Stimulated activated CD4-positive, alpha-beta T cell treated with anti-CD3 and anti-CD28 coated beads, Interleukin-2, amount 100 ng/mL, for 4 hours (primary cell): ENCODE measurements at places on chromosomes 6 and 20.

GRCh38 chr6:105769987-105770386 is 316.1 kb upstream of the PRDM1 start:
- DNase-seq, result no peak

DNA sequence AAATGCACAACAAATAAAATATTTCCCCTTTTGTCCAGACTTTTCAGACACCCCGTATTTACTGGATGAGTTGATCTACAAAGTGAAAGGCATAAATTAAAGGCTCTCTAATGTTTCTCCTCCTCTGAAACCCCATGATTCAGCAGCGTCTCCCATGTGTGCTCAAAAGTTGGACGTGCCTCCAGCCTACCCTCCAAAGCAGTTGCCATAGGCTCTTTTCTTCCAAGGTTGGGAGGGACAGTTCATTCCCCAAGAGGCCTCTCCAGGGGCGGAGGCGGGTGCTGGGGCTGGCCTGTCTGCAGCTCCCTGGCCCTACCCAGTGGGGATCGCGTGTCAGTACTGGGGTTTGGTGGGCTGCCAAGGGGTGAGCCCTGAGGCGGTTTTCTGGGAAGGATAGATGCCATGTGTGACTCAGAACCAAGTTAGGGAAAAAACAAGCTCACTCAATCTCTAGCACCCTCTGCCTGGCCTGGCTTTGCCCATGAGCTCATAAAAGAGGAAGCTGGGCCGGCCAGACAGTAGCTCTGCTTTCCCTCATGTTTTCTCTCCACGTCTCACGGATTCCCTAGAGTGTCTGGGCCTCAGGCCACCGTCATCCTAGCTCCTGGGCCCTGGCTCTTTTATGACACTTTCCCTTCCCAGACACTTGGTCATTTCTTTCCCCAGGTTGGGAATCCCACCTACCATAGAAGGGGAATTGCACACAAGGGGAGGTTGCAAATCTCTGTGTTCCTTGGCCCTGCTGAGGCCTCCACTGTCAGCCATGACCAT is 8.0 kb upstream of the IER3 start:
- DNase-seq, result no peak

GRCh38 chr20:53379014-53379832 is 214.4 kb downstream of the ZNF217 start:
- DNase-seq, result no peak

DNA sequence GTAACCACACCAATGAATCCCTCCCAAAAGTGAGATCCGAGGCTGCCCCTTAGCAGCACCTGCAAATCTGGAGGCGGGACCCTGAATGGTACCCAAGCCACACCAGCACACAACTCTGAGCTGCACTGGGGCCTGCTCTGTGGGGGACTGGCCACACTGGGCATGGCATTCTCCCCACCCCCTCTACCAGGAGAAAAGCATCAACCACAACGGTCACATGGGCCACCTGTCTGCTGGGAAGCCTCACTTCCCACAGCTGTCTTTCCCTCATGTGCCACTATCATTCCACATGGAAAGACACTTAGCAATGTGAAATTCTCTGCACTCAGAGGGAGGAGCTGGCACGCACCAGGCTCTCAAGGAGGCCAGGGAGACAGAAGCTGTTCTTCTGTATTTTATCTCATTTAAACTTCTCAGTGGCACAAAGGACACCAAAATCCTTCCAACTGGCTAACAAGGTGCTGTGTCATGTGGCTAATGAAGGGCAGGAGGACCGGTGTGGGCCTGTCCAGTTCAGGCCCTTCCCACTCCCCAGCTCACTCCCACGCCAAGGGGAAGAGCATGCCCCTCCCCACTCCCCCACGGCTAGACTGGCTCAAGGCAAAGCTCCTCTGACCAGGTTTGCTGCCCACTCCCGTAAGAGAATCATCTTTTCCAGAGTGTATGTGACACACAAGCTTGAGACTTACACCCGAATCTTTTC is 19.0 kb downstream of the YTHDF1 start:
- DNase-seq, result no peak

DNA sequence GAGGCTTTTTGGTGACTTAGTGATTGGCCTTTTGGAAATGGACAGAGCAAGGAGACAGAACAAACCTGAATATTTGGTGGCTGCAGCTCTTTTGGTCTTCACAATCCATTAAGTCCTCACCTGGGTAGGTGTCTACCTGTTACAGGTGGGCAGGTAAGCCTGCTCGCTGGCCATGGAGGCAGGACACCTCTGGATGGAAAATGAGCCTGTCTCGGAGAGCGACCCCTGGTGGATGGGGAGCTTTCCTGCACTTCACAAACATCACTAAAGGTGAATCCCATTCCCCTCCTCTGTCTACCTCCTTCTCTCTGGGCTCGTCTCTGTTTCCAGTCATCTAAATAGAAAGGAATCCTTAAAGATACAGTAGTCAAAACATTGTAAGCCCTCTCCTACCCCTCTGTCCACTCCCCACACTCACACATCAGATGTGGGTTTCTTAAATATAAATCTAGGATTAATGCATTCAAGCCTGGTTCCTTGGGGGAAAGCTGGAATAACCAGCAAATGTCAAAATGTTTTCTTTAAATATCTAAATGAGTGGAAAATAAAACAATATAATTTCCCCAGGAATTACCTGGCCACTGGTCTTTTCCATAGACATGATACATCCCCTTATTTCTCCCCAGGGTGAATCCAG is 304.9 kb downstream of the CDH26 start:
- peak; percentile 19 for DNase-seq

GRCh38 chr6:135163440-135163738 is 17.7 kb upstream of the MYB start:
- DNase-seq, result peak; percentile 18

GRCh38 chr20:24381886-24382285 is 87.5 kb upstream of the SYNDIG1 start:
- DNase-seq, result no peak

DNA sequence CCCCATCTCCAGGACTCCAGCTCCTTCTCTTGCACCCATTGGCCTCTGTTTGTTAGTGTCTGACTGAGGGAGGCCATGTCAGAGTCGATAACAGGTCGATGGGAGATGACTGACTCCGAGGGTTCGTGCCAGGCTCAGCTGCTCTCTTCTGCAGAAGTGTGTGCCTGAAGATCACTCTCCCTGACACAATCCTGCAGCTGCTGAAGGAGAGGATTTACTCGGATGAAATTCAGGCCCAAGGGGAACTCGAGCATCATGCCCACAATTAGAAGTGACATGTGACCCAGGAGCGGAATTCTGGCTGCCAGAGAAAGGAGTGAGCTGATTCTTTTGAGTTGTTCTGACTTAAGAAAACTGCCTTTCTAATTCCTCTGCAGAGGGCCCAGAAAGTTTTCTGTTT is 318.2 kb downstream of the MAFB start:
- DNase-seq, result no peak

DNA sequence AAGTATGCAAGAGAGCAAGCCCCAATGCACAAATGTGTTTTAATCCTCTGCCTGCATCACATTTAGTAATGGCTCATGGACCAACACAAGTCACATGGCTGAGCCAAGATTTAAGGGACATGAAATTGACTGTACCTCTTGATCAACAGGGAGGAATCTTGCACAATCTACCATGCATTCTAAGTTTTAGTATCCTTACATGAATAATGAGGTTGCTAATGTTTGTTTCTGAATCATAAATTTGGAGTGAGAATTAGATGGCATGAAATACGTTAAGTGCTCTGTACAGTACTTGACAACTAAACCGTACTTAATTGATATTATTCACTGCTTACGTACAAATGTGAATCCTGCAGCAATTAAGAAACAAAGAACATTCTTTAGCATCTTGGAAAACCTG is 553.8 kb upstream of the JAG1 start:
- no peak for DNase-seq

DNA sequence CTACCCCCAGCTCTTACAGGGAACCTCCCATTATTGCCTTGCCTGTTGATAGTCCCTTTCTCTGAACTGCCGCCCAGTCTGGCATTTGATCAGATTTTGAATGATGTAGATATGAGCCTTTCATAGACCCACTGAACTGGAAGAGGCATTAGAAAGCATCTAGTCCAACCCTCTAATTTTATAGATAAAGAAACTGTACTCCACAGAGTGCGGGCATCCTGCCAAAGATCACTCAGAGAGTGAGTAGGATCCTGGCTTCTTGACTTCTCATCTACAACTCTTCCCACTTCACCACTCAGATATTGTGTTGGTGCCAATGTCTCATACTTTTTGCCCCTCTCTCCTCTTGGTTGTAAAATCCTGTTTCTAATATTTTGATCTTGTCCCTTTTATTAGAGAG is 179.2 kb upstream of the BMP2 start:
- no peak for DNase-seq

DNA sequence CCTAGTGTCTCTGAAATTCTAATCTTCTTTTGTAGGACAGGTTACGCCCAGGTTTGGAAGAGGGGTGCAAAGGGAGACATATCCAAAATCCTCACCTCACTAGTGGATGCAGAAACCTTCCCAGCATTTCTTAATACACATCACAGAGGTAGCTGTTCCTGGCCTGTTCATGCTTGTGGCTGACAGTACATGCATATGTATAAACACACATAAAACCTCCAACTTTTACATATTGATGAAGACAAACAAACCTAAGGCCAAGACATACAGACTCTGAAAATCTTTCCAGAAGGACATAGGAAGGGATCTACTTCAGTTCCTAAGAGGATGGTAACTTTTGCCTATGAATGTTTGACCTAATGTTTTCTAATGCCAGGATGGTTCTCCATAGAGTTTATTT is 872.1 kb upstream of the FLRT3 start:
- DNase-seq, result no peak

DNA sequence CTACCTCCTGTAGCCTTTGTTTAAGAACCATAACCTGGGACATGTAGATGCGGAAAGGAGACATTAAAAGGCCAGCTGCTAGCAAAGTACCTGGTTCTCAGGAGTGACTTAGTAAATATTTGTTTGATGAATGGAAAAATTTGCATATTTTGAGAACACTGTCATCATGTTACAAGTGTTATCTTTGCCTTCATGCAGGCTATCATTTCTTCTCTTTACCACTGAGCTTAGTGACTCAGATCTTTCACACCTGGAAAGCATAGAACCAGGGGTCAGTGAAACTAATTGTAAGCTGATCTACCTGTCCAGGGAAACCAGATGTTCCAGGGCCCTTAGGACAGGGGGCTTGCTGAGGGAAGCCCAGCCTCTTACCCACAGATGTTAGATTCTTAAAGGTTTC is 5.4 kb downstream of the ZFP57 start:
- no peak for DNase-seq

- DNase-seq, result no peak
Measured at GRCh38 chr20:63610581-63611435, 16.1 kb downstream of the GMEB2 start.

DNA sequence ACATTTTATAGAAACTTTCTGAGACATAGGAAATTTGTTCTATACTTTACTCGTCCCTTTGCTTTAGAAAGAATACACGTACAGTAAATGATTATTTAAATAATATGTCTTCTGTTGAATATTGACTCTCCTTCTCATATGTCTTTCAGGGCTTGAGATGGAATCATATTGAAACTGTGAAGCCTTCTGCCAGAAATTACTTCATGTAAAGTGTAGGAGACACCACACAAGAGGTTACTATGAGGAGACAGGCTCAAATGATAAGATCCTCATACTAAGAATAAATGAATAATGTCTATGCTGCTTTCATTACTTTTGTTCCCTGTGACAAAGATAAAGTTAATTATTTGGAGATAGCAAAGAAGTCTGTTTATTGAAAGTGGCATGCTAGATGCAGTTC is 1240.3 kb upstream of the MAP3K7 start:
- no peak for DNase-seq

GRCh38 chr6:131400054-131400778 is 172.8 kb upstream of the ARG1 start:
- DNase-seq, result no peak

DNA sequence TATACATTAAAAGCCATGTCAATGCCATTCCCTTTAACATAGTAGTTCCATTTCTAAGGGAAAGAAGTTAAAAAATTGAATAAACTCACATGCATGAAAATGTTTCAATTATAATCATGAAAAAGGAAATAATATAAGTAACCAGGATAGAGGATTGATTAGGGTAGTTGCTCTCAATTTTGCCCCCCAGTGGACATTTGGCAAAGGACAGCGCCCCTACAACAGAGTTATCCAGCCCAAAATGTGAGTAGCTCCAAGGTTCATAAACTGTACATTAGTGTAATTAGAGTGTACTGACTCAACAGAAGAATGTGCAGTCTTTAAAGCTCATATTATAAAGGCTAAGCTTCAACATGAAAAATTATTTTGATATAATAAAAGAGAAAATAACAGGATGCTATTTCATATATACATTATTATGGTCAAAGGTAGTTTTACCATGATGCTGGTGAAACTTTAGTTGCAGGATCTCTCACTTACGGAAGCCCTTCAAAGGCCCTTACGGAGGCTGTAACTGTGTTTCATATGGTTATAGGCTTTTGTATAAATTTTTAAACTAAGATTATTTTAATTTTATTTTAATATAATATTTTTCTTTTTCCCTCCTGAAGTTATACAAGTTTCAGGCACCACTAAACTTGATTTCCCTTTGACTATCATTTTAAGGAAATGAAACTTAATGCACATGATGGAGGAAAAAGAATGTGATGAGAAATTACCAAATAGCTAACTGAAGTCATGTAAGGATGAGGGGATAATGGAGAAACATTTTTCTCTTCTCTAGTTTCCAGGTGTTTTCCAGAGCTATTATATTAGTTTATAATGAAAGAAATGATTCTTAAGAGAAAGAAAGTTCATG is 403.6 kb downstream of the PLCB1 start:
- no peak for DNase-seq

DNA sequence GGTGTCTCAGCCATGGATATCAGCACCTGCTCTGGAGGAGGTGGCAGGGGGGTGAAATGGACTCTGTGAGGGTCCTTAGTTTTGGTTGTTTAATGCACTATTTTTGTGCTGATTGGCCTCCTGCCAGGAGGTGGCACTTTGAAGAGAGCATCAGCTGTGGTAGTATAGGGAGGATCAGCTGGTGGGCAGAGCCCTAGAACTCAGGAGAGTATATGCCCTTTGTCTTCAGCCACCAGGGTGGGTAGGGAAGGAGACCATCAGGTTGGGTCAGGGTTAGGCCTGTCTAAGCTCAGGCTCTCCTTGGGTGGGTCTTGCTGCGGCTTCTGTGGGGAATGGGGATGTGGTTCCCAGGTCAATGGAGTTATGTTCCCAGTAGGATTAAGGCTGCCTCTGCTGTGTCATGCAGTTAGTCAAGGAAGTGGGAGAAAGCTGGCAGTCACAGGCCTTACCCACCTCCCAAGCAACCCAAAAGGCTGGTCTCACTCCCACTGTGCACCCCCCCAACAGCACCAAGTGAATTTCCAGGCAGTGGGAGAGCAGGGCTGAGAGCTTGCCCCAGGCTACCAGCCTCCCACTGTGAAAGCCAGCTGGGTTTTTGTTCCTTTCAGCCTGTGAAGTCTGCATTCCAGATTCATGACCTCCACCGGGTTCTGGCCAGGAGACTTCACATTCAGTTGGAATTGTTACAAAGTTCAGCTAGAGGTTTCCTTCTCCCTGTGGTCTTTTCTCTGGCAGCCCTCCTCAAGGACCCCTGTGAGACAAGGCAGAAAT is 5.7 kb upstream of the OSTM1 start:
- no peak for DNase-seq

DNA sequence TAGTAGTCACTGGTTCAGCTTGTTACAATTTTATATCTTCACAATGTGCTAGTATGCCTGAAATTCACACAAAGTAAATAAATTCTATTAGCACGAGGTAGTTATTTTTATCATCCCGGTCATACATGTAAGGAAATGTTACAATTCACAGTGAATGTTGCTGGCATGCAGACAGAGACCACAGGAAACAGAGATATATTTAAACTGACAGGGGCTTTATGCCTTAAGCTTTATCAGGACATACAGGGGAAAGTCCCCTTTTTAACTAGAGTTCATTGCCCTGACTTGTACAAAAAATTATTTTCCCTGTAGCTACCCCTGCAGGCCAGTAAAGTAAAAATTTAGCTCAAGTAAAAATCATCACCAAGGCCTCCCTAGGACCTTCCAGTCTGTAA is 712.0 kb upstream of the NRSN1 start:
- DNase-seq, result no peak
